ENCODE measurements at places on chromosomes 13 and 19.

GRCh38 chr13:108215436-108215835 lies at the start of gene LIG4:
LIG4 (minus strand) TSS chr13:108215536; CDS start chr13:108211268, 4,268 bp downstream.
- DNase-seq, result peak; percentile 91

- peak; percentile 2 for DNase-seq
These were observed 520 bp downstream of the ZNF600 start for GRCh38 chr19:52786078-52786463.

DNA sequence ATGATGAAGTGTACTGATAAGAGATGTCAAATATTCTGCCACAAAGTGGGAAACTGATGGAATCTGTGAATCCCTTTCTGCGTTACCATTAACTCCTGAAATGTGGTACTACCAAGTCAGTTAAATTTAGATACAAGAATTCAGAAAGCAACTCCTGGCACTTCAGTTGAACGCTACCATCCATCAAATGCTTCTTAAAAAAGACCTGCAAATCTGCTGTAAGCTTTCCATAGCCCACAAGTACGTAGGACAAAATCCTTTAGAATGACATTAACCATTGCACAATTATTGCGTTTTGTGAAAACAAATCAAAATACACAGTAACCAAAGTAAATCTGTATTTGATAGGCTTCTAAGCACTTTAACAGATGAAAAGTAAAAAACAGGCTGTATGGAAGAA lies 5.4 kb downstream of the SMAD9 start:
- DNase-seq, result no peak

- no peak for DNase-seq
These were observed 108.0 kb downstream of the KCTD15 start for GRCh38 chr19:33904681-33905080.

DNA sequence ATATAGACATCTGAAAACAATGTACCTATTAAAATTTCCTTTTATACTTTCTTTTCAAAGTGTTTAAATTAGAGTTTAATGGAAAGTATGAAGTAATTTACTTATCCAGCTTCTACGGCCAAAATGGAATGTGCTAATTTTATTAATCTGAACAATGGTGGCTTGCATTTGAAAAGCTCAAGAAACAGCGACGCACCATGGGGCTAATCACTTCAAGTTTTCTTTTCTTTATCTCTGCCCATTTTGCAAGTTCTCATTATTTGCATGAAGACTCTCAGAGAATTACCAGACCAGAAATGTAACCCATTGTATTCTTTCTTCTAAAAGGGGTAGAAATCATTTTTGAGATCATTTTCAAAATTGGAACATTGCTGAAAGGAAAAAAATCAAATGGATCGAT lies 204.0 kb upstream of the STARD13 start:
- DNase-seq, result no peak

DNA sequence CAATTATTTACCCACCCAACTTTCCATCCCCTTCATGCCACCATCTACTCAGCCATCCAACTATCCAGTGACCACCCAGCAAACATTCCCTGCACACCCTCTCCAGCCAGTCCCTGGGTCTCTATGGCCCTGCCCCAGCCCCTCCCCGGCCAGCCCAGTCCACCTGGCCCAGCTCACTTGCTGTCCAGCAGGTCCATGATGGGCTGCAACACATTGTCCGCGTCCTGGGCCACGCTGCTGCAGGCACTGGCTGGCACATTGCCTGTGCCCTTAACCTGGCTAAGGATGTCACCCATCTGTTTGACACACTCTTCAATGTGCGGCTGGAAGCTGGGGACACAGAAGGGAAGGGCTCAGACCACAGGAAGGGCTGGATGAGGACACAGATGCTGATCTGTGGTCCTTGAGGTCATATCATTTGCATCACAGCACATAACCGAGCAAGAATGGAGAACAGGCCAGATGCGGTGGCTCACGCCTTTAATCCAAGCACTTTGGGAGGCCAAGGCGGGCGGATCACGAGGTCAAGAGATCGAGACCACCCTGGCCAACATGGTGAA lies 61.6 kb downstream of the UNC13A start:
- no peak for DNase-seq

GRCh38 chr13:34417896-34418295 lies 524.2 kb upstream of the NBEA start:
- no peak for DNase-seq

Data from activated CD4-positive, alpha-beta T cell treated with anti-CD3 and anti-CD28 coated beads for 48 hours (primary cell).